ENCODE measurements at places on chromosomes 3 and 15.

- DNase-seq = no peak
Measured at GRCh38 chr3:128698211-128699047, 27.6 kb upstream of the RAB7A start.

DNA sequence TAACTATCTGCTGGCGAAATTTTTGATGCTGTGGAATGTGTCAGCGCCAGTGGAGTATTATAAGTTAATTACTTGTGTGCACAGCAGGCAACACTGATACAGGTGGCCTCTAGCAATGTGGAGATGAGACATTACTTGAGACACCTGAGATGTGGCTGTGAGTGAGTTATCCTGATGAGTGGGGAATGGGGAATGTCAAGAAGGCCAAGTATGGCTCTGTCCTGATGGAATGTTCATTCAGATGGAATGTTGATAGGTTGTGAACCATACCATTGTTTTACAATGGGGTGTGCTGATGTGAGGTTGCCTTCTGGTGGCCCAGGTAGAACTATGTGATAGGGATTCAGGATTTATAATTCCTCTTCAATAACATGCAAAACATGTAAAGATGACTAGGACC lies 404.8 kb downstream of the PTPRG start:
- DNase-seq = no peak

DNA sequence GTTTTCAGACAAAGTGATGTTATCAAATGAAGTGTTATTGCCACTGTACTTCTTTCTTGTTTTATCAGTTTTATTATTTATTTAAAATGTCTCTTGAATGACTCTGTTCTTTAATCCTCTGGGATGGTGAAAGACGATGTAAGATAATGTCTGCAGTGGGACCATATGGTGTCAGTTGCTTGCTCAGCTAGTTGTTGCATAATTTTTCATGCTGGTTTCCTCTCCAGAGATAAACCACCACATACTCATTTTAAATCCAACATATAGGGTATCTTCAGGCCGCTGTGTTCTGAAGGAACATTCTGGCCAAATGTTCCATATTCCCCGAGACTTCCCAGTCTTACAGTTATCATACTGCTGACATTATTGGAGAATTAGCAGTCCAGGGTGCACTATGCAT lies 75.9 kb downstream of the GABRG3 start:
- DNase-seq = no peak

DNA sequence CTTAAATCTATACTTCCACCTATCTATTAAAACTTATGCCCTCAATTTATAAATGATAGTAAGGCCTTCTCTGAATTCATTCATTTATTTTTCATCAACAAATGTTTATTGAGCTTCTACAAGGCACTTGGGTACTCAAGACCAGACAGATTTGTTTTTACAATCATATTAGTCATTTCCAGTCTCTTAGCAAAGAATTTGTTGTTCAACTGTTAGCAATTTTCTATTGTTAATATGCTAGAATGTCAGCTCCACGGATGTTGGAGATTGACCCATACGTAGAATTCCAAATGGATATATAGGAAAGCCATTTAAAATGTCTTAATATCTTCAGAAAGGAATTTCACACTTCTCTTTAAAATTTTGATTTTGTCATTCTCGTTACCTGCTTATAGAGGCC lies 36.7 kb downstream of the ZBTB38 start:
- no peak for DNase-seq

GRCh38 chr3:185756477-185756876 lies 68.4 kb downstream of the IGF2BP2 start:
- DNase-seq = no peak

- no peak for DNase-seq
Measured at GRCh38 chr3:15342246-15342645, 9.9 kb upstream of the SH3BP5 start.

- no peak for DNase-seq
Measured at GRCh38 chr15:91737151-91737818, 116.2 kb upstream of the SLCO3A1 start.

- DNase-seq = no peak
Measured at GRCh38 chr15:63203451-63204090, 14.2 kb downstream of the RAB8B start.

- DNase-seq = peak; percentile 54
Measured at GRCh38 chr15:26771578-26772153, 1.2 kb downstream of the GABRB3 start.

GRCh38 chr3:35970793-35971192 lies 331.5 kb downstream of the ARPP21 start:
- no peak for DNase-seq

- DNase-seq = no peak
Measured at GRCh38 chr15:82963471-82964341, 11.2 kb upstream of the HOMER2 start.

DNA sequence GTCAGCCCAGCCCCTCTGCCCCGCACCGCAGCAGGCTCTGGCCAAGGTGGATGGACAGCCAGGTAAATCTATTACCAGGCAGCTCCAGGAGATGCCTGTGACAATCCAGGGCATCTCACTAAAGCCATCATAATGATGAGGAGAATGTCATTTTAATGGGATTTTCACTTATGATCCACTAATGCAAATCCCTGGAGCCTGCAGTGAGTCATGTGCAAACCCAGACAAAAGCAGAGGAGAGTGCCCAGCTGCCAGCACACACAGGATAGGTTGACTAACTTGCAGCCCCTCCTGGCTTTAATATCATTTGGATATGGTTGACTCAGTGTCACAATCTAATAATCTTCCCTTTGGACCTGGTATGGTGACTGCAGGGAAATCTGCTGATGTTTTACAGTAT lies 206.9 kb upstream of the TRIM42 start:
- DNase-seq = no peak

DNA sequence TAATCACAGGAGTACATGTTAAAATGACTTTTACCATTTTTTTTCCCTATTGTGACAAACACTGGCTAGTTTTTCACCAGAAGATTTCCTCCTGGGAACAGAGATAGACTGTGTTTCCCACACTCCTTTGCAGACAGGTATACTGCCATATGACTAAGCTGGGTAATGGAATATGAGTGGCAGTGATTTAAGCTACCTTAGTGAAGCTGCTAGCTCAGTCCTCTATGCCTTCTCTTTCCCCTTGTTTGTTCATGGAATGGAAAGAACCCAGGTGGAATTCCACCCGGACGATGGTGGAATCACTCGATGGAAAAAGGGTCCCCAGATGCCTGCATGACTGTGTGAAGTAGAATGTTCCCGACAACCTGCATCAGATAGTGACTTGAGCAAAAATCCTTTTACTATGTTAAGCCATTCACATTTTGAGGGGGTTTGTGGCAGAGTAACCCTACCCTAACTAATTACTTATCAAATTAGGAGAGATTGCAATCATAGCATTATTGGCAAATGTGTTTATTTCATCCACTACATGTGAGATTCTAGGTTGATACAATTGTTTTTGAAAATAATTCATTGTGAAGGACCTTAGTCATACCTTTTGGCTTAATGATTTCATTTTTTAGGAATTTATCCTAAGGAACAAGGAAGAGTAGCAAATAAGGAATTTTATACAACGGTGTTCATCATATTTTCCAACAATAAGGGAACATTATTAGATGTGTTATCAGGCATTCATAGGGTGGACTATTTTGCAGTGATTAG lies 16.5 kb downstream of the THSD4 start:
- no peak for DNase-seq
